ENCODE measurements at places on chromosomes 11 and 22.

DNA sequence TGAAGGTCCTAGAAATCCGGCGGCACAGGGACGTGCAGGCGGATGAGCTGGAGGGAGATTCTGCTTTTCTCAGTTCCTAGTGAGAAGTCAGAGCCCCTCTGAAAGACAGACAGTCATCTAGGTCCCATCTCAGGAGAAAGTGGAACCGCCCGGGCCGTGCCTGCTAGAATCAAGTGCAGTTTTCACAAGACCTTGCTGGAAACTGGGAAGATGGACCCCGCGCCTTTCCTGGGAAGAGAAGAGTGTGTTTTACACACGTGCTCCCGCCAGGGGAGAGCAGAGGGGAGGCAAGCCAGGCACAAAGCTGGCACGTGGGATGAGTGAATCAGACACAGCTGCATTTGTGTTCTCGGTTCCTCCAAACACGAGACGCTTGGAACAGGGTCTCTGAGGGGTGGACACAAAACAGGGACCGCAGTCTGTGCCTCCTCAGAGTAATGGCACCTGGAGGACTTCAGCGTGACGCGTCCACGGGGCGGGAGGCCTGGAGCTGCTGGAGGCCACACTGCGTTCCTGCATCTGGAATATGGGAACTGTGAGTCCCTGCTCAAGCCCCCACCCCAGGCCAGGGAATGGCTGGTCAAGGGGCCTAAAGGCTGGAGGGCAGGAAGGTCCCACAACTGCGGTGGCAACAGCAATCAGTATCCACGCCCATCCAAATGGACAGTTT is 218.3 kb downstream of the BRD1 start:
- no peak for DNase-seq

DNA sequence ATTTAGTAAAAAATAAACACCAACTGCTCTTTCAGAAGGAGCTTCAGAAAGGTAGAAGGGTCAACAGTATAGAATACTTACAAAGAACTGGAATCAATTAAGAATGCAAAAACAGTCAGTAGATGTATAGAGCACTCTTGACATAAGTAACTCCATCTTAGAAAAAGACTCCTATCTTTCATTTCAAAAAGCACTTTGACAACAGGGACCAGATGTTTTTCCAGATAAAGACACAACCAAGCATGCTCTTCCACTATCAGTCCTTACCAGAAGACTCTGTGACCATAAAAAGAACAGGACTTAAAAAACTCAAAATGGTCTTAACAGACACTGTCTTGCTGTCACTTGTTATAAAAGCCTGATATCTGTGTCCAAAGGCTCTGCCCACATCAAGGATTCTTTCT is 5.2 kb downstream of the SLC25A17 start:
- DNase-seq = no peak

GRCh38 chr22:47065756-47066615 is 303.5 kb downstream of the TBC1D22A start:
- DNase-seq = no peak

DNA sequence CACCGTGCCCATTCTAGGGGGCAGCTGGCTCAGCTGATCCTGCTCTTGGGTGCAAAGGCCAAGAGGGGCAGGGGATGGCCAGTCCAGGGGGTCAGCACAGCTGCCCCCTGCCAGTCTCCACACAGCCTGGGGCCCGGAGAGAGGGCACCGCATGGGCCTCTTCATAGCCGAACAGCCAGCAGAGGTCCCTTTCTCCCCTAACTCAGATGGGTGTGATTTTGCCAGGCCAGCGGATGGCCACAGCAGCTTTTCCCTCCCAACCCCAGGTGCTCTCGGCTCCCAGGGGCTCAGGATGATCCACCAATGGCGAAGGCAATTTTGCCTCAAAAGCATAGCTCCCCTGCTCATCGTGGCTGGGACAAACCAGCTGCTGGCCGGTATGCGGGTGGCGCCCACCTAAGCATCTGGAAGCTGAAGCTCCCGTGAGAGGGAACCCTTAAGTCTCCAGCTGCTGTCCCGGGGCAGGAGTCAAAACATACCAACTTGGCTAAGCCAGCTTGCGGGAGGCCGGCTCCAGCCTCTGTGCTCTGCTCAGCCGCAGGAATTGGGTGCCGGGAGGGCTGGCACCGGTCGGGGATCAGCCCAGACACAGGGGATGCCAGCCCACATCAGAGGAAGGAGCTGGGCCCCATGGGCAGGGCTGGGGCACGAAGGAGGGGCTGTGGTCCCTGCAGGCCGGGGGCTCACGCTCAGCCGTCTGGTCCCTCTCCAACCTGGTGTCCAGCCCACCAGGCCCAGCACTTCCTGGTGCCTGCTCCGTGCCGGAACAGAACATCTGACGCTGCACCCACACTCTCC is 30.5 kb upstream of the GNB1L start:
- no peak for DNase-seq

DNA sequence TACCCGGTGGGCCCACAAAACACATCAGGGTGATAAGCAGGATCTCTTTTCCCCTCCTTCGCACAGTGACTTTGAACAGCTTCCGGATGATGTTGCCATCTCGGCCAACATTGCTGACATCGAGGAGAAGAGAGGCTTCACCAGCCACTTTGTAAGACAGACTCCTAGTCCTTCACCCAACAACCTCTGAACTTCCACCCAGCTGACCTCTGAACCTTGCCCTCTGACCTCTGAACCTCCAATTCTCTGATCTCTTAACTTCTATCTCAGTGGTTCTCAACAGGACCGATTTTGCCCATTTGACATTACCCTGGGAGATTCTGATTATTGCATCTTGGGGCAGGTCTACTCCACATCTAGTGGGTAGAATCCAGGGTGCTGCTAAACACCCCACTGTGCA is 3.2 kb downstream of the NCF4 start:
- DNase-seq = no peak

- no peak for DNase-seq
These were observed 90.6 kb downstream of the LARGE1 start for GRCh38 chr22:33829546-33830280.

GRCh38 chr22:44814266-44815098 is 62.1 kb downstream of the ARHGAP8 start:
- DNase-seq = no peak

DNA sequence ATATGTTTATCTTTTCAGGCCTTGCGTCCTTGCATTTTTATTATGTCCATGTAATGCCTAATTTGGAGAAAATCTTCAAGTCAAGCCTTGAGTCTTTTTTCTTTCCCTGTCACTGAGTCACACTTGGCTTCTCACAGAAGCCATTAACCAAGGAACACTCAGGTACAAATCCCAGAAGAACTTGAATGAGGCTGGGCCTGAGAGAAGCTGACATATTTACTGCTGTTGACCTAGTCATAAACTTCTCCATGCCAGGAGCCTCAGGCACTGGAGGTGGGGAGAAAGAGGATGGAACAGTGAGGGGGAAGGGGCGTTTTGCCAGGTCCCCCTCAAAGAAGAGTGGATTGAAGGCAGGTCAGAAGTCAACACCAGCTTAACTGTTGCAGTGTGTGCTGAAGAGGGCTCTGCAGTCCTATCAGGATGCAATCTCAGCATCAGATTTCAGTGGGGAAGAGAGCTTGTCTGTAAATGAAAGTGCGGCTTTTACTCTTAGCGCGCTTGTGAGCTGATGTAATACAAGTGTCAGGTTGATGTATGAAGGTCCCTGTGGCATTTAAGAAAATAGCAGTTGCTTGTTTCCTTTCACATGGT is 526.0 kb downstream of the ETS1 start:
- DNase-seq = no peak
